ENCODE measurements at places on chromosomes 2 and 18. TPM values are rescaled to one million over a fixed set of nuclear protein-coding genes. Genes with fewer than 3 reads are reported as not detected.

COL4A3 gene
- polyA plus RNA-seq, result 79.8 TPM

DNA sequence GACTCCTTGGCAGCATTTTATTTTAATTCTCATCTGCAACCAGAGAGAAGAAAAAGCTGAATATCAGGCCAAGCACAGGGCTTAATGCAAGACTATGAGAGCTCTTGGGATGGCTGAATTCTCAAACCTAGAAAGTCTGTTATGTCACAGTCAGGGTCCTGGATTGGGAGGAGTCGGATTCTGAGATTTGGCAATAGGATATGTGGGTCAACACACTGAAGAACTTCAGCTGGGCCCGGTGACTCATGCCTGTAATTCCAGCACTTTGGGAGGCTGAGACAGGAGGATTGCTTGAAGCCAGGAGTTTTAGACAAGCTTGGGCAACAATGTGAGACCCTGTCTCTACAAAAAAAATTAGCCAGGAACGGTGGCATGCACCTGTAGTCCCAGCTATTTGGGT, 102.4 kb downstream of the COL3A1 start:
- DNase-seq, result no peak

DNA sequence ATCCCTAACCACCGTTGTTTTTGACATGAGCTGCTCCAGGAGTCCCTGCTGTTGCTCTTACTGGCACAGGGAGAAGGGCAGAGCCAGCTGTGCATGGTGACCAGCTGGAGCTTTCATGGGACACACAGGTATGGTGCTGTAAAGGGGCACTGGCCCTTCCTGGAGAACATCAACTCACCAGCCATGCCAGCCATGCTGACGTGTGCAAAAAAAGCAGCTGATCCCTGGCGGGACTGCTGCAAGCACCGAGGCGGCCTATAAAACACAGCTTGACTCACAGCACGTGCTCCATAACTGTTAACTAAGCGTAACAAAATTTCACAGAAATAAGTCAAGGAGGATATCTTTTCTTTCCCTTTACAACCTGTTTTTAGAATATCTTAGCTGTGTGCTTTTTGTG, 165.1 kb downstream of the TMEM163 start:
- no peak for DNase-seq

RNF144A gene
- 62.9 TPM for polyA plus RNA-seq

DNA sequence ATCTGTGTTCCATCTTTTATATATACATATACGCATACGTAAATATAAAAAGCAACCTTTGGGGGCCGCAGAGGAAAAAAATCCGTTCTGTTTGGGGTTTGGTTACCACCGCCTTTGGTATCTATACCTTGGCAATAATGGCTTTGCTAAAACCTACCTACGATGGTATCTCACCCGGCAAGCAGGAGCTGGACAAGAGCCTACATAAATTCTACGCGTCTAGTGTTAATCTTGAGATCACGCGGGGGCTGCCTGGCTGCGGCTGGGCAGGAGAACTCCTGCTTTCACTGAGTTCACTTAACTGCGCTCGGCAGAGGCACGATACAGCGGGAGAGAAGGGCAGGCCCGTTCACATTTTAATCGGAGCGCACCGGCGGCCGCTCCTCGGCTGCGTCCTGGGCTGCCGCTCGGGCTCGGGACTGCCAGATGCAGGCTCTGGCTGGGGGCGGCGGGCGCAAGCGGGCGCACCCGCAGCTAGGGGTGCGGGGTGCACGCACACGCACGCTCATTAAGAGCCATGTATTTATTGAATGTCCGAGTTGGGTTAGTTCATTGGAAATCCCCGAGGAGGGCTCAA, 1.7 kb upstream of the POU3F3 start:
- DNase-seq, result peak; percentile 38

- DNase-seq, result no peak
These were observed 562.1 kb downstream of the TMX3 start for GRCh38 chr18:68152770-68153169.

SKOR2 gene
- not detected for polyA plus RNA-seq

- no peak for DNase-seq
These were observed 46.8 kb upstream of the ANXA4 start for GRCh38 chr2:69694894-69695849.

CDKL4 gene
- 1.2 TPM for polyA plus RNA-seq

- no peak for DNase-seq
These were observed 4.6 kb upstream of the SPEG start for GRCh38 chr2:219429958-219430606.

TSPYL6 gene
- polyA plus RNA-seq, result 0.13 TPM

KIAA2012 gene
- polyA plus RNA-seq, result 0.12 TPM

GRCh38 chr18:56475250-56475649, 163.1 kb downstream of the TXNL1 start:
- DNase-seq, result no peak

PROKR1 gene
- 0.40 TPM for polyA plus RNA-seq

GRCh38 chr2:144152817-144153271, 367.1 kb downstream of the ZEB2 start:
- DNase-seq, result no peak

YIPF4 gene
- 80.0 TPM for polyA plus RNA-seq

- DNase-seq, result no peak
These were observed 43.8 kb downstream of the GBX2 start for GRCh38 chr2:236124182-236124893.

DNA sequence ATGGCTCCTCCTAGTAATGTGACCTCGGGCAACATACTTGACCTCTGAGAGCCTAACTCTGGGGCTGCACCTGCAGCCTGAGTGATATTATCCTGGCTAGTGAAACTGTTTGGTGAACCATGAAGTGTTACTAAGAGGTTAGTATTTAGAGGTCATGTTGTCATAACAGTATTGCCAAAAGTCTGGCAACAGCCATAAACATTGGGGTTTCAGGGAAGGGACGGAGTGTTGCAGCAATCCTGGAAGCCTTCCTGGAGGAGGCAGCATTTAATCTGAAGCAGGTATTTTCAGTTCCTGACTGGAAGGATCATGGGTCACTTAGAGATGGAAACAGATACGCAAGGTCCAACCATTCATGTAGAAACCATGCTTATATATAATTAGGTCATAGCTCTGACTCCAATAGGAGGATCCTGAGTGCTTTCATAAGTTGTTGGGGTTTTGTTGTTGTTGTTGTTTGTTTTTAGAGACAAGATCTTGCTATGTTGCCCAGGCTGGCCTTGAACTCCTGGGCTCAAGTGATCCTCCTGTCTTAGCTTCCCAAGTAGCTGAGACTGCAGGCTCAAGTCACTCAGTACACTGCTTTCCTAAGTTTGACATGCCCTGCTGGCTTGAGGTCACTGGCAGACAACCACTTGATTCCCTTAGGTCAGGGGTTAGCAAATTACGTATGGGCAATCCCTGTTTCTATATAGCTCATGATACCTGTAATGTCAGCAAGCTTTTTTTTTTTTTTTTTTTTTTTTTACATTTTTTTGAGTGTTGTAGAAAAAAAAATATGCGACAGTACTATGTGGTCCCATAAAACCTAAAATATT, 21.5 kb downstream of the GPR39 start:
- DNase-seq, result no peak

GRCh38 chr2:24382363-24383073, 22.2 kb upstream of the ITSN2 start:
- DNase-seq, result peak; percentile 78

DNA sequence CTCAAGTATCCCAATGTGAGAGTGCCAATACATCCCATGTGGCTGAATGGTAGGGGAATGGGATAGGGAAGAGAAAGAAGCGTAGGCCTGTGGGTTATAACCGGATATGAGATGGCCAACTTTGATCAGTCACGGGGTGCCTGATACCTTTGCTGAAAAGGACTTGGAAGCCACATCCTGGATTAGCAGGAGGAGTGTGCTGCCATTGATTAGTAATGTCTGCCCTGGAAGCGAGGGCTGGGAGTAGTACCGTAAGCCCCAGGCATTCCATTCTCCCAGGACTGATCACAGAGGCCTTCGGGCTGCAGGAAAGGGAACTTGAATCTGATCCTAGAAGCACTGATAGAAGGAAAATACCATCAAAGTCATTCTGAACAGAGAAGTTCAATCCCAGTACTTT, 218.5 kb downstream of the TFCP2L1 start:
- DNase-seq, result no peak

- no peak for DNase-seq
These were observed 4.5 kb upstream of the SIX3 start for GRCh38 chr2:44936715-44937687.

TMEFF2 gene
- polyA plus RNA-seq, result 12.6 TPM

DNA sequence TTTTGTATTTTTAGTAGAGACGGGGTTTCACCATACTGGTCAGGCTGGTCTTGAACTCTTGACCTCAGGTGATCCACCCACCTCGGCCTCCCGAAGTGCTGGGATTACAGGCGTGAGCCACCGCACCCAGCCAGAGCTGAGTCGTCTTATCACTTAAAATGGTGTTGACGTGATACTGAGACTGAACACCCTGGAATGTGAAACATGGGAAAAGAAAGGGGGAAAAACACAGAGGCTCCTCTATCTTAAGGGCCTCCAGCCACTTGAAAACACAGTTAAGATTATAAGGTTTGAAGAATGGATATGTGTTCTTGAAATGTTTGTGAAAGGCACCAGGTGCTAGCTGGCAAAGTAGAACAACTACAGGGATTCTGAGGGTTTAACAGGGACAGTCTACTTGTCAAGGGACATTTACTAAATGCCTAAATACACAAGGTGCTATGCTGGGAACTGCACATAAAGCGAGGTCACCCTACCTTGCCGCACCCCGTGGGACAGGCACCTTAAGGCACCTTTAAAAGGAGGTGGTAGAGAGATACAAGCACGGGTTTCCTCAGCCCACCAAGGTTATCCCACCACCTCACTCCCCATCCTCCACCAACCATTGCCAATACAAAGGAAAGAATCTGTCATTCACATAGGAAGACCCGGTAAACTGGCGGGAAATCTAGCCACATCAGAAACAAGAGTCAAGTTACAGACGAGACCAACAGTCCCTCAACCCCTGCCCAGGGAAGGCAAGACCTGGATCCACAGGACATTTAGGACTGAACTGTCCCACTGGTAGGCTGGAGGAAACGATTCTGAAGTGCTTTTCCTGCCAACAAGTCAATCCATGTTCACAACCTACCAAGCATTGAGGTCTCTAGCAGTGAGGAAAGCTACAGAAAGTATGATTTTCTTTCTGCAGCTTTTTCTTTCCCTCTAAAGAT, 43.4 kb downstream of the STK39 start:
- DNase-seq, result no peak

GRCh38 chr2:96811917-96812316, 4.2 kb upstream of the CNNM3 start:
- no peak for DNase-seq

CXCR4 gene
- 45.7 TPM for polyA plus RNA-seq

REG3A gene
- not detected for polyA plus RNA-seq

DNA sequence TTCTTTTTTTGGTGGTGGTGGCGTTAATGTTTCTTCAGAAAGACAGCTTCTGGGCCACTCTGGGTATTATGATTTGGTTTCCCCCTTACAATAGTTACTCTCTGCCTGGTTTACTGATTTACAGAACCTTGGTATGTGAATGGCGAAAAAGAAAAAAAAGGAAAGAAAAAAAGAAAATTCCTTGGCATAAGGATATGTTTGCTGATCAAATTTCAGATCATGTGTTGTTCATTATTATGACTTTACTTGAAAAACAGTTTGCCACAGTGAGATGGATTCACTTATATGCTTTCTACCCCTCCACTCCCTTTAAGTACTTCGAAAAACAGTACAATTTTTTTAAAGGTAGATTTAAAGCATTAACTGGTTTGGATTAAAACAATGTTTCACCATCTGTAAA, 21.0 kb downstream of the BCL11A start:
- DNase-seq, result no peak

NT5DC4 gene
- 0.83 TPM for polyA plus RNA-seq
